ENCODE measurements at places on chromosomes 1 and 21.
A peak's percentile ranks its signal among the peaks of the same experiment; 100 is the strongest.

GRCh38 chr1:66526036-66526435 lies 7.9 kb upstream of the SGIP1 start:
- no peak for DNase-seq

DNA sequence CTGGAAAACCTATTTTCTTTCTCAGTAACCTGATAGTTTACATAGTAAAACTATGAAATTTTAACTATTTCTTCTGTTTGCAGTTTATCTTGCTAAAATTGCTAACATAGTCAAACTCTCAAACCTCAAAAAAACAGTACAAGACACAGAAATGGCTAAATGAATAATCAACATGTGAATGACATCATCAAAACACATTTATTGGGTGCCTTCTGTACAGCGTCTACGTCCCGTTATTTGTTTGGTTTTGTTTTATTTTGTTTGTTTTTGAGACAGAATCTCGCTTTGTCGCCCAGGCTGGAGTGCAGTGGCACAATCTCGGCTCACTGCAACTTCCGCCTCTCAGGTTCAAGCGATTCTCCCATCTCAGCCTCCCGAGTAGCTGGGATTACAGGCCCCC lies 11.2 kb downstream of the RBM34 start:
- DNase-seq = no peak

DNA sequence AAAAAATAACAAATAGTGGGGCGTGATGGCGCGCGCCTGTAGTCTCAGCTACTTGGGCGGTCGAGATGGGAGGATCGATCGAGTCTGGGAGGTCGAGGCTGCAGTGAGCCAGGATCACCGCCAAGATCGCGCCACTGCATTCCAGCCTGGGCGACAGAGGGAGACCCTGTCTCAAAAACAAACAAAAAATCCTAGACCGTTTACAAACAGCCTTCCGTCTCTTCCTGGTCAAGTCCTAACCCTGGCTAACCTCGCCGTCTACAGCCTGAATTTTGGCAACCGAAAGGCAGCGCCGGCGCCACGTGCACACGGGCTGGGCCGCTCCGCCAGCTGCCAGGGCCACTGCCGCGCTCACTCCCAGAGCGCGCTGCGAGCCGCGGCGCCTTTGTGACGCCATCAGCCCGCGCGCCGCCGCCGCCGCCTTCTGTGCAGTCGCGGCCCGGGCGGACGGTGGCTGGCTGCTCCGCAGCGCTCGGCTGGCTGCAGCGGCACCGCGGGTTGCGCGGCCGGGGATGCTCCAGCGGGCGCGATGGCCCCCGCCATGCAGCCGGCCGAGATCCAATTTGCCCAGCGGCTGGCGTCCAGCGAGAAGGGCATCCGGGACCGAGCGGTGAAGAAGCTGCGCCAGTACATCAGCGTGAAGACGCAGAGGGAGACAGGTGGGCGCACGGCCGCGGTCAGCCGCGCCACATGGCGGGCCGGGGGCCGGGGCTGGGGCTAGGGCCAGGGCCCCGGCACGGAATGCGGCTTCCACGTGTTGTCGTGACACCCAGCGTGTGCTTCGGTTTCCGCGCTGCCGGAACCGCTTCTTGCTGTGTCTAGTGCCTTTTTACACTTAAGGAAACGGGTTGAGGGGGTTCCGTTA lies at the start of the genes HSF2BP and RRP1B:
TSS of gene HSF2BP (minus strand) at position 353 of the 865 bp plus-strand sequence. CDS start 1,392 bp downstream, outside the sequence.
TSS of gene RRP1B (plus strand) at position 425 of the 865 bp plus-strand sequence. CDS start at position 530, 105 bp downstream.
- peak; percentile 92 for DNase-seq

GRCh38 chr1:11990303-11991032 lies 10.2 kb downstream of the MFN2 start:
- DNase-seq = no peak

- DNase-seq = no peak
Observed at GRCh38 chr1:199173356-199173755, 534.5 kb downstream of the PTPRC start.

DNA sequence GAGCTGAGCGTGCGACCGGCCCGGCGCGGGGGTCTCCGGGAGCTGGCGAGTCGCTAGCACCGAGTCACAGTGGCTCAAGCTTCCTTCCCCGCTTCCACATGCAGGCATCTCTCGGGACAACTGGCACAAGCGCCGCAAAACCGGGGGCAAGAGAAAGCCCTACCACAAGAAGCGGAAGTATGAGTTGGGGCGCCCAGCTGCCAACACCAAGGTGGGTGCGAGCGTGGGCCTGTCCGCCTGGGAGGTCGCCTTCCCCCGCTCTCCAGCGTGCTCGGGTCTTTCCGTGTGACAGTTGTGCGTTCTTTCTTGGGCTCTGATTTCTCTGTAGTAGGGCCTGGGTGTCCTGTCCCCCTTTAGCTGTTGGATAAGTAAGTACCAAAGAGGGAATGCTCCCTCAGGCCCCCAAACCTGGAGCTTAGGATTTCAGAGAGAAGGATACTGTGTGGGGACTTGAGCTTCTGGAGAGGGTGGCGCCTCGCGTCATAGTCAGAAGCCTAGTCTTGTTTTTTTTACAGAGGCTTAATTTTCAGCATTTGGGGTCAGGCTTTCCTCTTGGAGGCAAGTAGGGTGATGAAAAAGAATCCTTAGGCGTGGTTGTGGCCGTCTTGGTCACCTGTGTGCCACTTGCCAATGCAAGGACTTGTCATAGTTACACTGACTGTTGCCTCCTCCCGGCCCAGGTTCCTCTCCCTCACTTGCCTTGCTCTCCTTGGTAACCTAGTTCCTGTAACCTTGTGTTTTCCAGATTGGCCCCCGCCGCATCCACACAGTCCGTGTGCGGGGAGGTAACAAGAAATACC lies 790 bp downstream of the RPS8 start:
- peak; percentile 74 for DNase-seq

GRCh38 chr1:25973610-25974321 lies 24.1 kb downstream of the PAFAH2 start:
- DNase-seq = no peak

DNA sequence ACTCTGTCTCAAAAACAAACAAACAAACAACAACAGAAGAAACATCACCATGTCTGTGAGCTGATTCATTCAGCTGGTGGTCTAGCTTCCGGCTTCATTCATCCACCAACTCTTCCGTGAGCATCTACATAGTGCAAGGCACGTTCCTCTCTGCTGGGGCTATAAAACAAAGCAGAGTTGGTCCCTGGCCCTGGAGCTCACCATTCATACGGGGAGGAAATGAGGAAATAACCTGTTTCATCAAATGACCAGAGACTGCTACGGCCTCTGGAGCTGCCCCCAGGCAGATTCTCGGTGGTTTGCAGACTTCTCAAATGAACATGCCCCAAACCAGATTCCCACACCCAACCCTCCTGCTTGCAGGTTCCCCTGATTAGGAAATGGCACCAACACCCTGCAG lies 41.0 kb upstream of the ID3 start:
- DNase-seq = no peak

GRCh38 chr1:200873671-200874397 lies 1.1 kb downstream of the GPR25 start:
- no peak for DNase-seq

GRCh38 chr1:190616235-190616634 lies 138.6 kb upstream of the BRINP3 start:
- no peak for DNase-seq

DNA sequence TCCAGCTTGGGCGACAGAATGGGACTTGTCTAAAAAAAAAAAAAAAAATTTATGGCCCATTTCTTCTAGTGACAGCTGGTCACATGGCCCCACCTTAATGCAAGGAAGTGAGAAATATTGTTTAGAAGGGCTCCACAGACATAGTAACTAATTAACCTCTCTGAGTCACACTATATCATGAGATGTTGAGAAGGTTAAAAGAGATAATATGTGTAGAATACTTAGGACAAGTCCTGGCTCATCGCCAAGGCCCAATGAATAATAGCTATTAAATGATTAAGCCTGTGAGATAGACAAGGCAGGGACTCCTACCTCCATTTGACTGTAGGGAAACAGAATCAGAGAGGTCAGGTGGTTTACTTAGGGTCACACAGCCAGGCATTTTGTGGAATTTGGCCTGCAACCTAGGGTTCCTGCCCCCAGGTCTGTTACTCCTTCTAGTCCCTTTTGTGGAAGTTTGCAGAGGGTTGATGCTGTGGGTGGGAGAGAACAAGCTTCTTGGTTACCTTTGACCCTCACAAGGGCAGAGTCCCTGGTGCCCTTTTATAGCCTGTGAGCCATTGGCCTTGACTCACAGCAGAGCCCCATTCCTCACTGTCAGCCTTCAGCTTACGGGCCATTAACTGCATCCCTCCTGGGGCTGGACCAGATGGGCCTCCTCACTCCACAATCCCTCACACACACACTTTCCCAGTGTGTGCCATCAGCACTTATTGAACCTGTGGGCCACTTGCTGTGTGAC lies 48.5 kb downstream of the OPRD1 start:
- no peak for DNase-seq

DNA sequence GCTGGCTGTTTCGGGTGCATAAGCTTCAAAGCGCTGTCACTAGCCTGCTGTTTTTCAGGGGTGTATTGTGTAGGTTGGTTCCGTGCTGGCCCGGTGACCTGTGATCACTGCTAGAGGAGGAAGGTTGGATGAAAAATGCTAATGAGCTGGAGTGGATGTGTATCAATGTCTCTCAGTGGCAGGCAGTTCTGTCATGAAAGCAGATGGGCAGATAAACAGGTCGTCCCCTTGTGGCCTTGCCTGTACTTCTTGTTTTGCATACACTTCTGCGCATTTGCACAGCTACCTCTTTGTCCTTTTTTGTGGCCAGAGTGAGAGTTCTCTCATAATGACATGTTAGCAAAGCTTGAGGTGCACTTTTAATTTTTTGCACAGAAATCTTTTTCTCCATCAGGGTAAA lies 2.9 kb downstream of the SELENON start:
- no peak for DNase-seq

DNA sequence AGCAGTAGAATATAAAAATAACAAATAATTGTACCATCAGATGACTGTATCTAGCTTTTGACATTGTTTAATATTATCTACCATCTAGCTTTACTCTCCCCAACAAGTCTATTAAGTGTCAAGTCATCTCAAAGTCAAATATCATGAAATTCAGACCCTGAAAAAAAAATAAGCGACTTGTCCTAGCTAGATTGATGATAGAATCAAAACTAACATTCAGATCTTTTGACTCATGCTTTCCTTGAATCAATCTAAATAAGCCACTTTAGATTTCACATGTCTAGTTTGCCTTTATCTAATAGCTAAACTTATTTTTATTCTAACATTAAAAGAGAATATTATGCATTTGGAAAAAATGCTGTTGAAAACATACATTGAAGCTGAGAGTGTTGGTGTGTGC lies 35.4 kb downstream of the CRB1 start:
- DNase-seq = no peak

GRCh38 chr21:38979271-38980121 lies 173.8 kb downstream of the ETS2 start:
- no peak for DNase-seq

- DNase-seq = no peak
Observed at GRCh38 chr1:66315671-66316070, 218.3 kb upstream of the SGIP1 start.

DNA sequence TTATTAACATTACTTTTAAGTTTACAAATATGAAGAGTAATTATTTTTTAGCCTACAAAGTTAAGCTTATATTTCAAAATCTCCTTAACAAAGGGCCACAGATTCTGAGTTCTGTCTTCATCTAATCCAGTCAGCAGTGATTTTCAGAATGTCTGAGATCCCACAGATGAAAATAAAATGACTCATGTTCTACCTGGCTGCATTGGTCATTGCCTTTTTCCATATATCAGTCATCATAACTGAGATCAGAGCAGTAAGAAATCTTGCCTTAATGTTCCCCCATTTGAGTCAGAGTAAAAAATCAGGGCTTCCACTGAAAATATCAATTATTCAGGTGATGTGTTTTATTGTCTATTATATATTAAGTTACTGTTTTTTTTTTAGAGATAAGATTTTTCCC lies 416.1 kb downstream of the MRPL39 start:
- no peak for DNase-seq

GRCh38 chr1:25568090-25568833 lies 24.9 kb downstream of the LDLRAP1 start:
- no peak for DNase-seq

DNA sequence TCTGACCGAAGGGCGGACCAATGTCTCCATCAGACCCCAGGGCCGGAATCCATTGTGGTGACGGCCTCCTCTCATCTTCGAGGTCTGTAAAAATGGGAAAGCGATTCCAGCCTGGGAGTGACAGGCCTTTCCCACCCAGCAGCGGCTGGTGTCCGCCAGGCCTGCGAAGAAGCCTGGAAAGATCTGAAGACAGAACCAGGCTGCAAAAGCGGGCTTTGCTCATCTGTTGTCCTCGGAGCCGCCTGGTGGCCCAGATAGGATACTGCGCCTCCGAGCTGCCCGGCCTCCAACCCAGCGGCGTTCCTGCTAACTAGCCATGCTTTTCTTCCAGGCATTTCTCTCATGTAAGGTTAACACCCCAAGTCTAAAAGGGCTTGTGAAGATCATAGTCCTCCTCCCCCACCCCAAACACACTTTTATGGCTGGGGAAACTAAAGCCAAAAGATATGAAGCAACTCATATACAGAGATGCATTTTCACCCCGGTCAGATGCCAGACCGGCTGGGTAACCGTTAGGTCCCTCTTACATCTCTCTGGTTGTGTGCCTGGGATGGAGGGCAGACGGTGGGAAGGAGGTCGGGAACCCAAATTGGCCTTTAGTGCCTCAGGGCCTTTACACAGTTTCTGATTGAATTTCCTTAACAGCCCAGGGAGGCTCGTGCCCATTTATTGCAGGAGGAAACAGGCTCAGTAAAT lies 1.9 kb upstream of the DHRS3 start:
- DNase-seq = peak; percentile 91
